OCI-M1 (cell line): ENCODE measurements at places on chromosomes 7 and 10.

DNA sequence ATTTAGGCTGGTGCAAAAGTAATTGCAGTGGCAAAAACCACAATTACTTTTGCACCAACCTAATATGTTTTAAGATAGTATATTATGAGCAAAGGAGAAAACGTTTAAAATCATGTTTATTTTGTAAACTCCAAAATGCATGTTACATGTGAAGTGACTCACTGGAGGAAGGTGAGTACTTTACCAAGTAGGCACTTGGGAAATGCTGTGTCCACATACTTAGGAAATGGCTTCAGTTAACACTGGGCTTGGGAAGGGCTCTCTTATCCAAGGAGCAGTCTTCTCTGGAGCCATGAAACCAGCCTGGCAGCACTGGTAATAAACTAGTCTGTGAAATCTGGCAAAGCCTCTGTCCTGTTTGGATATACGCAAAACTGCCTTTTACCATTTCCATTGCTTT lies 4.4 kb downstream of the RPS24 start:
- DNase-seq = no peak

DNA sequence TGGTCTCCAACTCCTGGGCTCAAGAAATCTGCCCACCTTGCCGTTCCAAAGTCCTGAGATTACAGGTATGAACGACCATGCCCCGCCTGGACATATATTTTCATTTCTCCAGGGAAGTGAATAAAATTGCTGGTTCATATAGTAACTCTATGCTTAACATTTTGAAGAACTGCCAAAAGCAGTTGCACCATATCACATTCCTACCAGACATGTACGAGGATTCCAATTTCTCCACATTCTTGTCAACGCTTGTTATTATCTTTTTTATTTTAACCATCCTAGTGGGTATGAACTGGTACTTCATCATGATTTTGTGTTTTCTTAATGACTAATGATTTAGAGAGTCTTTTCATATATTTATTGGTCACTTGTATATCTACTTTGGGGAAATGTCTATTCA lies 21.9 kb upstream of the CPN1 start:
- no peak for DNase-seq

DNA sequence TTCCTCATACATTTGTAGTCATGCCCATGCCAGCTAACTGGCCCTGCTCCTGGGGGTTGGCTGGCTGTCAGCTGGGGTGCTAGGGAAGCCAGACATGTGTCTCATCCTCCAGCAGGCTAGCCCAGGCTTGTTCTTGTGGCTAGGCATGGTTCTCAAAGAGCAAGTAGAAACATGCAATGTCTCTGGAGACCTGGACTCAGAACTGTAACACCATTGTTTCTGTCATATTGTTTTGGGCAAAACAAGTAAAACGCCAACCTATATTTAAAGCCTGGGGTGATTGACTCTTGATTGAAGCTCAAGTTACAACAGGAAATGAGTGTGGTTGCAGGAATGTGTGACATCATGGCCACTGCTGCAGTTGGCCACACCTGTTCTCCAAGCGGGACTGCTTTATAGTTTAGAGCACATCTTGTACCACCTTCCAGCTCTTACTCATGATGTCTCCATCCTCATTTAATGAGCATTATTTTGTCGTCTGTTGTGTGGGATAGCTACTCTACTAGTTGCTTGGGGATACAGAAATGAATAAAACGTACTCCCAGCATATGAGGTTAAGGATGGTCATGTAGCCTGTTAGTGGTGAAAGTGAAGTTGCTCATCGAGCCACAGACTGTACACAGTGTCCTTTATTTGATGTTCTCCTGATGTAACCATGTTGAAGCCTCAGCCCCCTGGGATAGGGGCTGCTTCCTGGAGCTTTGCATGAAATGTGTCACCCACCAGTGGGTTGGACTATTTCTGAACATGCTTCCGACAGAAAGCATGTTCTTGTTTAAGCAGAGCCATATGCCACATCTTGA lies 168.4 kb downstream of the SORCS3 start:
- no peak for DNase-seq

DNA sequence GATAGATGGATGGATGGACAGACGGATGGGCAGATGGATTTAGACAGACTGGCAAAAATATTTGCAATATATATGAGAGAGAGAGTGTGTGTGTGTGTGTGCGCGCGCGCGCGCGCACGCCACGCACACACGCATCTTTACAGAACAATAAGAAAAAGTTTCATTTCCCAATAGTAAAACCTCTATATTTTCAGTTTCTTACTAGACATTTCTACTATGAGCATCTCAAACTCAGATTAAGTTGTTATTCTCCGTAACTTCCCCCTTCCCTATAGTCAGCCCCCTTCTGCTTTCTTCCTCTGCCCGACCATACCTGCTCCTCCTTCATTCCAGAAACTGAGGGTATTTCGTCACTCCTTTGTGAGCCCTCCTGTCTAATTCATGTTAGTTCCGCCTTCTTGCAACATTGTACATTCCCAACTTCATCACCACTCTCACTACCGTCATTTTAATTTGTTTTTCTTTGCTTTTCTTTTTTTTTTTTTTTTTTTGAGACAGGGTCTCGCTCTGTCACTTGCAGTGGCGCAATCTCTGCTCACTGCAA lies 154.4 kb upstream of the SH2B2 start:
- no peak for DNase-seq

- no peak for DNase-seq
Measured at GRCh38 chr7:128859232-128860157, 3.2 kb upstream of the ATP6V1F start.

DNA sequence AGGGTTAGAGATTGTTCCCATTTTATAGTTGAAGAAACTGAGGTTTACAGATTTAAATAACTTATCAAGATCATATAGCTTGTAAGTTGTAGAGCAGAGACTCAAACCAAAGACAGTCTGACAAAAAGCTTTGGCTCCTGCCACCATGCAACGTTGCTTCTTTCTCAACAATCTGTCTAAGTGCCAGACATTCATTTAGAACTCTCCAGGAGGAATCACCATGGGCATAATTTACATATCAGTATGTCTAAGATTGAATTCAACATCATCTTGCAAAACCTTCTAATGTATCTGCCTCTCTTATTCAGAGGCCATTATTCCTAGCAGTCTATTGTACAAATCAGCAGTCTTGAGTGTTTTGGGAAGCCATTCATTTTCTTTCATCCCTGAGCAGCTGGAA lies 163.5 kb upstream of the PLXDC2 start:
- no peak for DNase-seq

DNA sequence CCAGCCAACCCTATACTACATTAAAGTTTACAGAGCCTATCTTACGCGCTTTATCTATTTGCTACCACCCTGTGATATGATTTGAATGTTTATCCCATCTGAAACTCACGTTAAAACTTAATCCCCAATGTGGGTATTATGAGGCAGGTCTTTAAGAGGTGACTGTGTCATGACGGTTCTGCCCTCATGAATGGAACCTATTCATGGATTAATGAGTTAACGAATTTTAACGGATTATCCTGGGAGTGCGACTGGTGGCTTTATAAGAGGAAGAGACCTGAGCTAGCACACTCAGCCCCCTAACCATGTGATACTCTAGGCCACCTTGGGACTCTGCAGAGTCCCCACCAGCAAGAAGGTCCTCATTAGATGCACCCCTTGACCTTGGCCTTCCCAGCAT lies 37.8 kb downstream of the SRPK2 start:
- DNase-seq = no peak

GRCh38 chr7:1193593-1194424 lies 33.8 kb upstream of the ZFAND2A start:
- DNase-seq = peak; percentile 5

- DNase-seq = no peak
Measured at GRCh38 chr7:98189559-98189958, 21.7 kb upstream of the BHLHA15 start.

- DNase-seq = no peak
Measured at GRCh38 chr7:149564340-149565095, 66.9 kb upstream of the ZNF746 start.

DNA sequence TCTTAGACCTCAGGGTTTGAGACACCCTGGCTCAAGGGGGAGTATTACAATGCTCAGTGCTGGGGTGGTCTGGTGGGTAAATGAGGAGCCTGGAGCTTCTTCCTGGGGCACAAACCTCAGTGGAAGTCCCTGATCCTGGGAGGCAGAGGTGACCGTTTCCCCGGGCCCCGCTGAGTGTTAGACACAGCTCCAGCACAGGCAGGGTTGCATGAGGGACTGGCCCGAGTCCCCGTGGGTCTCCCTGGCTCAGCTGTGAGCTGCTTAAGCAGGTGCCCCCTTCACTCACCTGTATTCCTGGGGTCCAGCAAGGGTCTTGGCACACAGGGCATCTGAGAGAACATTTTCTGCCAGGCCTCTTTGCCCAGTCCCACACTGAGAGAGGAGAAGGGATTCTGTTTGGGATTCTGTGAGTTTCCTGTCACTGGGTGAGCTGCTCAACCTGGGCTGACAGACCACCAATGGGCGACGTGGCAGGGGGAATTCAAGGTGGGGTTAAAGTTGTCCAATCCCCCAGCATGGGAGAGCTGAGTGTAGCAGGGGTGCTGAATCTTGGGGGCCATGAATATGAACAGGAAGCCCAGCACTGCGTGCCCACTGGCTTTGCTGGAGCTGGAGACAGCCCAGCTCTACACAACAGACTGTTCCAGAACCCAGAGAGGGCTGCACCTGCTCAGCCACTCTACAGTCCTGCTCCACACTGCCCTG lies 29.9 kb downstream of the DDIT4 start:
- DNase-seq = no peak

GRCh38 chr10:132551093-132551807 lies 13.7 kb downstream of the INPP5A start:
- peak; percentile 81 for DNase-seq

- DNase-seq = no peak
Measured at GRCh38 chr7:134622303-134622995, 24.2 kb upstream of the BPGM start.

GRCh38 chr10:120433141-120433540 lies 23.9 kb upstream of the PLPP4 start:
- DNase-seq = no peak

DNA sequence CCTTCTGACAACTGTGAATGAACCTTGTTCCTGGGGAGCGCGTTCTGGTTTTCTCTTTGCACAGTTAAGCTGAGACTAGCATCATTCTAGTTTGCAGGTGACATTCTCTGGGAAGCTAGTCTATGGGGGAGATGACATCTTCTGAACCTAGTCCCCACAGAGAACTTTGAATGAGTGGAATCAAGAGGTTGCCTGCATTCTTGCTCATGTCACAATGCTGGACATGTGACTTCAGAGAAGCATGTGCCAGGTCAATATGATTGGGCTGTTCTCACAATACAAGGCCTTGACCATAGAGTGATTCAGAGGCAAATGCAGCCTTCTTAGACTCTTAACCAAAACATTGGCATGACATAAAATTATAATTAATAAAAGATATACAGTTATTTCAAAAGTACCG lies 22.1 kb downstream of the KLLN start:
- no peak for DNase-seq

GRCh38 chr7:44791278-44792219 lies 4.9 kb upstream of the PPIA start:
- DNase-seq = no peak

GRCh38 chr7:5334671-5335070 lies 51.9 kb downstream of the SLC29A4 start:
- no peak for DNase-seq

GRCh38 chr10:27240212-27241009 lies at the start of gene ACBD5:
Gene ACBD5, minus strand, starts transcription at chr10:27240797. Its CDS starts 109 bp downstream, at chr10:27240688.
- DNase-seq = peak; percentile 91

GRCh38 chr10:95588025-95588424 lies 26.9 kb upstream of the SORBS1 start:
- DNase-seq = no peak

DNA sequence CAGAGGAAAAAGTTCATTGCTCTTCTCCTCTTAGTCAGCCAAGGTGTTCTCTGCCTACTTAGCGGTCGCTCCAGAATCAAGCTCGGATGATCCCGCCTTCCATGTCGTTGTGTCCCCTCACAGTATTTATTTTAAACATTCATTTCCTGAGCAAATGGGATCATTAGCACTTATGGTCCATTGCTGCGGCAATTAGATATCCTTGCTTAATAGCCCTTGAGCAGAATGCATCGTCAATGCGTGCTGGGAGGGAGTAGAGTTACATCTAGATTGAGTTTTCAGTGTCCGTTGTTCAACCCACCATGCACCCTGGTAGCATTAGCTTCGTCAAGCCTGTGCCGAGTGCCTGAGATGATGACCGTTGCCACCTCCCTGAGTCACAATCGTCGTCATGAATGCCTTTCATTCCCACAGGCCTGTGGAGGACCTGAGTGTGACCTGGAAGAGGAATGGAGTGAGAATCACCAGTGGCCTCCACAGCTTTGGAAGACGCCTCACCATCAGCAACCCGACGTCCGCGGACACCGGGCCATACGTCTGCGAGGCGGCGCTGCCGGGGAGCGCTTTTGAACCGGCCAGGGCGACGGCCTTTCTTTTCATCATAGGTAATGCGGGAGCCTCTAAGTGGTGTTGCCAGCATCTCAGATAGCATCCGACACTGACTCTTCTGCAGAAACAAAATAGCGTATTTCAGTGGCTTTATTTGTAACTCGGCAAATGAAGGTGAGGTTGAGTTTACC lies 650.4 kb downstream of the SDK1 start:
- DNase-seq = no peak
